ENCODE measurements at places on chromosomes 2 and 18. TPM values are rescaled to one million over a fixed set of nuclear protein-coding genes. Genes with fewer than 3 reads are reported as not detected.

Gene ACTG2
- 4.2 TPM for polyA plus RNA-seq

Gene ACADL
- polyA plus RNA-seq = 0.21 TPM

DNA sequence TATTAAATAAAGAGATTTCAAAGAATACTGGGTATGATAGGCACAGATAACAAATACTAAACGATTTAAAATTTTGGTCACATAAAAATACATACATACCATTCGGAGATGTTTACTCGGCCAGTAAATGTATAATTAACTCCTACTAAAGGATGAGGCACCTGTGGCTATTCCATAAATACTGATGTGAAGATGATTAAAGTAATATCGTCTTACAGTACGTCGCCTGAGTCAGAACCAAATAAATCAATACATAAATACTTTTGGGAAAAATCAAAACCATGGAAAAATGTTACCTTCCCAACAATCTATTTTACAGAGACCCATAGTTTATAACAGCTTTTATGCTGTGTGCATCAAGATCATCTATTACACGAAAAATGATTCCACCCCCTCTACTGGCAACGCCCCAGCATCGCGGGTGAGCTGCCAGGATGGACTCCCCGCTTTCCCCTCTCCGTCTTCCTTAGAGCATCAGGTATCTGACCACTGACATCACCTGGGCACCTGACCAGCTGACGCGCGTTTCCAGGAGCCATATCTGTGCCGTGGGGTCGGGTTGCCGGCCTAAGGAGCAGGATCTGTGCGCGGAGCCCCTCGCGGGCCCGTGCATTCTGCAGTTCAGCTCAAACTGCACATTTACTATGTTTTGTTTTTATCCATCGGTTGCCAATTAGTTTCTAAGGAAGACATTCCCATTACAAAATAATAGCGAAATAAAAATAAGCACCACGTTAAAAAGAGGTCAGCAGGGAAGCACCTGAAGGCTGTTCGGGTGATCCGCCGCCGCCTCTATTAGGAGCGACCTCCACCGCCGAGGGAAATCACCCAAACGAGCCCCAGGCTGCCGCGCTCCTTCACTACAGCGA lies 901 bp downstream of the ICA1L start:
- peak; percentile 55 for DNase-seq
- H3K4me3 ChIP-seq = peak overlapping the region; percentile 84
- H3K27ac ChIP-seq = peak overlapping the region; percentile 73
- H3K27me3 ChIP-seq = no peaks in the 10 kb centered on the region

Gene FBXO36
- 0.23 TPM for polyA plus RNA-seq

GRCh38 chr2:160125828-160126227 lies 63.4 kb upstream of the PLA2R1 start:
- DNase-seq = no peak
- H3K4me3 ChIP-seq = no peak overlapping the region
- H3K27ac ChIP-seq = no peak overlapping the region
- no peaks in the 10 kb centered on the region for H3K4me1 ChIP-seq
- H3K36me3 ChIP-seq = no peaks in the 10 kb centered on the region

- H3K4me1 ChIP-seq = no peaks in the 10 kb centered on the region
- H3K27ac ChIP-seq = peak overlapping the region; percentile 70
- no peaks in the 10 kb centered on the region for H3K27me3 ChIP-seq
- no peak overlapping the region for H3K4me3 ChIP-seq
- no peak for DNase-seq
- H3K36me3 ChIP-seq = no peaks in the 10 kb centered on the region
Measured at GRCh38 chr18:22451796-22452195, 34.1 kb upstream of the CTAGE1 start.

Gene PKDCC
- polyA plus RNA-seq = 62.4 TPM

Gene BOLL
- polyA plus RNA-seq = not detected

DNA sequence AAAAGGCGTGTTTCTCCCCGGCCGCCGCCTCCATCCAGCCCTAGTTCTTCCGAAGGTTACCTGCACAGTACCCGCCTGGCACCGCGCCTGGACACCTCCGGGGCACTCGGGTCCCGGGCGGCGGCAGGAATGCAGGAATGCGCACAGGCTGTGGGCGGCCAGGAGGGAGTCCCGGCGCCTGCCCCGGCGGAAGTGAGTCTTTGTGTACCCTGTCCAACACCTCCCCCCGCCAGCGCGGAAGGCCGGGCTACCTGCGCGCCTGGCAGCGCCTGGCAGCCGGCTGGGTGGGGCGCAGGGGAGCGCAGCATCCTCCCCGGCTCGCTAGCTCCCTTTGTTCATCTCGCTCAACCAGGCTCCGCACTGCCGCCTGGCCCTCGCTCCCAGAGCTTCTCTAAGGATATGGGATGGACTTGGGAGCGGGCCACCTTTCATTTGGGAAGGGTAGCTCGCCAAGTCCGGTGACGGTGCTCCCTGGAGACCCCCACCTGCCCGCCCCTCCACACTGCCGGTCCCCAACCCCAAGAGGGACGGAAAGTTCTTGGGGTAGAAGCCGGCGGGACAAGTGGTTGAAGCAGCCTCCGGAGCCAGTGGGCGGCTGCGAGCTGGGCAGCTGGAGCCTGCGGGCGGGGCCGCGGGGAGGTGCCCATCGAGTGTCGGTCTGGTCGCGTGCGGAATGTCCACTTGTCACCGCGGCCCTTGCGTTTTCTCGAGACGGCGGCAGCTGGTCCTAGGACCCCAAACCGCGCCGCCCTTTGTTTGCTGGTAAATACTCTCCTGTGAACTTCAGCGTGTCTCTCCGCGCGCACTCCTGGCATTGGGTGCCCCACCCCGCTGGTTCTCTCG lies 1.2 kb upstream of the ST6GAL2 start:
- H3K27ac ChIP-seq = no peak overlapping the region
- DNase-seq = no peak
- peaks cover 12% of the 10 kb centered on the region for H3K4me1 ChIP-seq
- peaks cover 8% of the 10 kb centered on the region for H3K27me3 ChIP-seq
- peak overlapping the region; percentile 55 for H3K4me3 ChIP-seq

GRCh38 chr2:206614811-206615210 lies 27.5 kb upstream of the FAM237A start:
- no peaks in the 10 kb centered on the region for H3K4me1 ChIP-seq
- H3K36me3 ChIP-seq = no peaks in the 10 kb centered on the region
- no peak overlapping the region for H3K27ac ChIP-seq
- no peaks in the 10 kb centered on the region for H3K27me3 ChIP-seq
- no peak overlapping the region for H3K4me3 ChIP-seq

Gene DCDC2C
- not detected for polyA plus RNA-seq

- H3K27me3 ChIP-seq = no peaks in the 10 kb centered on the region
- DNase-seq = no peak
- H3K36me3 ChIP-seq = no peaks in the 10 kb centered on the region
- no peak overlapping the region for H3K4me3 ChIP-seq
- no peak overlapping the region for H3K27ac ChIP-seq
Measured at GRCh38 chr2:201680743-201681142, 17.7 kb downstream of the MPP4 start.

Gene ZNF396
- 0.72 TPM for polyA plus RNA-seq

Gene NDUFB3
- 210 TPM for polyA plus RNA-seq

DNA sequence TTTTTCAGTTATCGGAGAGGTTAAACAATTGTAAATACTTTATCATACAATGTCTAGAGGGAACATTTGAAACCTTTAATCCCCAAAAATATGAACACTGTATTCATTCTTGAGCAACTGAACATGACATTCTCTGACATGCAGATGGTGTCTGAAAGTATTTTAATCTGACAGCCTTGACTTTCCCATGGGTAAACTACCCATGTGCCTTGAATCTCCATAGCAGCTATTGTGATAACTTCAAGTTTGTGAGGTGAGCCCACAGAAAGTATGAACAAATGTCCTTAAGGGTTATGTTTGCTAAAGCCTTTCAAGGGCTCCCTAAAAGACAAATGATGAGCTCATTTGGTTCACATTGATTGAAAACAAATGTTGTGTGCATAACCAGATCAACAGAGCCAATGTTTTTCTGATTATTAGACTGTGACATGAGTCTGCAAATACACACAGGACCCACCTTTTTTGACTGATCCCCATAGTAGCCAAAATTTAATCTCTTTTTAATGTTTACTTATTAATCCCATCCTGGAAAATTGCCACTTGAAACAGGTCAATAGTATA lies 1326.0 kb downstream of the LRP1B start:
- H3K27me3 ChIP-seq = no peaks in the 10 kb centered on the region
- no peak overlapping the region for H3K27ac ChIP-seq
- no peaks in the 10 kb centered on the region for H3K36me3 ChIP-seq

DNA sequence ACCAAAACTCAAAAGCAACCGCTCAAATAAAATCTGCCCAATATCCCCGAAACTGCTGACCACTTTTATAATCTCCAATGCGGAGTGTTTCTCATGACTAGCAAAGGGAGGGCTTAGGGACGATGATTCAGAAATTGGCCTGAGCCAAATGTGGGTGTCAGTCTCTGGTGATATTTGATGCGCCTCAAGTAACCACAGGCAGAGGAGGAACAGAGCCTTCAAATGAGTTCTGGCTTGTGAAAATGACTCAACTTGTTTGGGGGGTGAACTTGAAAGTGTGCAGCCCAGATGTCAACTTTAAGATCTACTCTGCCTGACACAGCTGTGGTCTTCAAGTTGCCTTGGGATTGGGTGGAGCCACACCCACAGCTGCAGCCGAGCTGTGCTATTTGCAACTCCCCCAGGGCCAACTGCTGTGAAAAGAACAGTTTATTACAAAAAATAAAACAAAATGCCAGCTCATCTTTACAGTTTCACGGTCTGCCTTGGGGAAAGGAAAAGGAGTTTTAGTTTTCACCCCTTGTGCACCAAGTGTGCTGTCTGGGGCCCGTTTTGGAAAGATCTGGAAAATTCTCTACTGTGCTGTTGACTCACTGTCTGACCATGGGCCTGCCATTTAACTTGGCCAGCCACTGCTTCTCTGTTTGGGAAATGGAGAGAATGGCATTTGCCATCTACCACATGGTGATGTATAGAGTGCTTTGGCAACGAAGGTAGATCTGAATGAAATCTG lies 222.1 kb downstream of the MTX2 start:
- H3K4me3 ChIP-seq = no peak overlapping the region
- H3K36me3 ChIP-seq = no peaks in the 10 kb centered on the region
- peak overlapping the region; percentile 81 for H3K27ac ChIP-seq

Gene COPS9
- 259 TPM for polyA plus RNA-seq

Gene C2orf72
- polyA plus RNA-seq = 0.15 TPM

All from heart left ventricle (tissue), 16 donors.